Suprapubic skin (tissue), 4 donors: ENCODE measurements at places on chromosomes 7 and 10.

GRCh38 chr7:95229301-95229700 is 95.0 kb downstream of the PON1 start:
- DNase-seq, result no peak

DNA sequence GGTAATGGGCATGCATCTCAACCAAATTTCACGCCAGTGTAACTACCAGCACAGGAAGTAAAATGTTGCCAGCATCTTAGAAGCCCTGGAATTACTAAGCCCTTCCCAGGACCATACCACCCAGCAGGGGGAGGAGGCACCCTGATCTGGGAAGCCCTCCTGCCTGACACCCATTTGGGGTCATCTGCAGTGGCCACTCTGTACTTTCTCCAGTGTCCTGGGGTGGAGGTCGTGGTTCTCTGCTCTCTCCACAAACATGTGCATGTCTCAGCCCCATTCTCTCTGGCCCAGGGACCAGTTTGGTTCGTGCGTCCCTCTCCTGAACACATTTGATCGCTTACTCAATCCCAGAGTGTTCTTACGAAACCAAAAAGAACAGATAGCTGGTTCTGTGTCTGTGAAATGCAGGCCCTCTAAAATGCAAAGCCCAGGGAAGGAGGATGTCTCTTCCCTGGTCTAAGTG is 9.4 kb upstream of the LRRC27 start:
- DNase-seq, result no peak

- no peak for DNase-seq
Observed at GRCh38 chr7:36811807-36812206, 87.5 kb upstream of the AOAH start.

GRCh38 chr7:138137423-138138171 is 61.3 kb downstream of the AKR1D1 start:
- no peak for DNase-seq

DNA sequence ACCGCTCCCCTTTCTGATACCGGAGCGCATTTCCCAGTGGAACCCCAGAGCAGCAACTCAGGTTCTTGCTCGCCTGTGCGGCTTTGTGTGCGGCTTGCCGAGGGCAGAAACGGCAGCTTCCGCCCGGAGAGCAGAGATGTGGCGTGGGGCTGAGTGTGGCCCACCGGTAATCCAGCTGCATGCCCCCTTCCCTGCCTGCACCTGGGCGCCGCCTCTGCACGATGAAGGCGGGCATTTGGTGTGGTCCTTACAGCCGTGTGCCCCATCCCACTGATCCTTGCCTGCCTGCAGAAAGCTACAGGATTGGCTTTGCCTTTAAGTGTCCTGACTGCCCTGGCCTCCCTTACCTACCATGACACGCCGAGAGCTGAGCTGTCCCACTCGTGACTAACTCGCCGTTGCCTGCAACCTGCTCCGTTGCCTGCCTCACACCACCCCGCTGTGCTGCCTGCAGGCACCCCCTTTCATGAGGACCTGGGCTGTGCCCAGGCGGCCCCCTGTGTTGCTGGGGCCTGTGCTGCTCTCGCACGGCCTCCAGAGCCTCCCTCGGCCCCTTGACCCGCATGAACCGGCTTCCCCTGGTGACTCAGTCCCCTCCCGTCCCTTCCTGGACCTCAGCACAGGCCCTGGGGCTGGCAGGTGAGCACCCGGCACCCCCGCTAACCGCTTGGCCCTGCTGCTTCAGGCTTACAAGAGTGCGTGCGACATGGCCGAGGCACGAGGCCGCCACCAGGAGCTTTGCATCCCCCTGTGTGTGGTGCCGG is 48.0 kb downstream of the PITRM1 start:
- no peak for DNase-seq

- no peak for DNase-seq
Observed at GRCh38 chr7:74253331-74253730, 868 bp downstream of the RFC2 start.

GRCh38 chr7:1939434-1940401 is 269.6 kb downstream of the ELFN1 start:
- DNase-seq, result no peak

- no peak for DNase-seq
Observed at GRCh38 chr7:14510268-14510667, 392.3 kb downstream of the DGKB start.

- no peak for DNase-seq
Observed at GRCh38 chr7:112876877-112877276, 86.7 kb upstream of the TMEM168 start.

GRCh38 chr10:59885430-59886134 is 20.8 kb downstream of the CCDC6 start:
- no peak for DNase-seq

DNA sequence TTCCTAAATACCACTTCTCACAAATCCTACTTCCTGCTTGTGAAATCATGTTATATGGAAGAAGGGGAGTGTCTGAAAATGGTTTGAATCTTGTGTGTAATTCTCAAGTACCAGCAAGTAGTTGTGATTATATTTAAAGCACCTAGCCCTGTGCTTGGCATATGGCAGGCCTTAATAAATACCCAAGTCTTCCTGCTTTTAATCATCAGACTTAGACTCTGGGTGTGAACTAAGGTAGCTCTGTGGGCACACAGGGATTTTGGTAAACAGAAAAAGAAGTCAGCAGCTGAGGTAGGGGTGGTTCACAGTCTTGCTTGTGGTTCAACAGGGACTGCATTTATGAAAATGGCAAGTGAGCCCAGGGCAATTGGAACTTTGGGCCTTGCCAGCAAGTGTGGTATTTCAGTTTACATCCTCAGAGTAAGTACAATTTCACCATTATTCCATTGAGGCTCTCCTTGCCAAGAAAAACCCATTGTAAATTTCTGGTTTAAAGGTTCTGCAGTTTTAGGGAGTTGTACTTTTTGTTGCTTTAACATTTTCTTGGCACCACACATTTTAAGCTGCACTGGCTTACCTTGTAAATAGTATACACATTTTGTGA is 215.5 kb downstream of the AUTS2 start:
- DNase-seq, result no peak

GRCh38 chr10:86580521-86580891 is 58.9 kb upstream of the WAPL start:
- DNase-seq, result no peak

GRCh38 chr7:101896316-101896715 is 78.9 kb downstream of the CUX1 start:
- DNase-seq, result no peak

GRCh38 chr7:6384327-6384726 is 63.4 kb downstream of the DAGLB start:
- DNase-seq, result no peak

GRCh38 chr7:14503623-14504022 is 398.9 kb downstream of the DGKB start:
- no peak for DNase-seq

- DNase-seq, result no peak
Observed at GRCh38 chr7:16708511-16708910, 45.0 kb upstream of the TSPAN13 start.
